ENCODE measurements at places on chromosomes 16 and 17.

GRCh38 chr17:28057731-28058246 is 15.3 kb downstream of the NLK start:
- DNase-seq, result no peak

DNA sequence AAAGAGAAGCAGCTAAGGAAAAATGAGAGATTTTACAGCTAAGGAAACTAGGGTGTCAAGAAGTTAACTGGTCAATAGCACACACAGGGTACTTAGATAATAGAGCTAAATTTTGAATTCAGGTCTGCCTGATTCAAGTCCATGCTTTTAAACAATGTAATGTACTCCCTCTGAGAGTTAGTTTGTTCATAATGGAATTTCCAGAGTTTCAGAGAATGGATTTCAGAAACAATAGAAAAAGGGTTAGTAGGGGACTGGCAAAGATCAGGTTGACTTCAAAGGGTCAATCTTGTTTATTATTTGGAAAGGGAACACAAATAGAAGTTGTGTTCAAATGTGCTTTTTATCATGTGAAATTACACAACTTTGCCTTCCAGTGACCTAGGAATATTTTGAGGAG is 17.9 kb downstream of the NSRP1 start:
- no peak for DNase-seq

GRCh38 chr17:15926039-15926740 is 18.7 kb upstream of the ADORA2B start:
- no peak for DNase-seq

- no peak for DNase-seq
Measured at GRCh38 chr16:54903047-54903446, 27.6 kb upstream of the IRX5 start.

- peak; percentile 6 for DNase-seq
Measured at GRCh38 chr17:55458978-55459377, 37.3 kb upstream of the MMD start.

DNA sequence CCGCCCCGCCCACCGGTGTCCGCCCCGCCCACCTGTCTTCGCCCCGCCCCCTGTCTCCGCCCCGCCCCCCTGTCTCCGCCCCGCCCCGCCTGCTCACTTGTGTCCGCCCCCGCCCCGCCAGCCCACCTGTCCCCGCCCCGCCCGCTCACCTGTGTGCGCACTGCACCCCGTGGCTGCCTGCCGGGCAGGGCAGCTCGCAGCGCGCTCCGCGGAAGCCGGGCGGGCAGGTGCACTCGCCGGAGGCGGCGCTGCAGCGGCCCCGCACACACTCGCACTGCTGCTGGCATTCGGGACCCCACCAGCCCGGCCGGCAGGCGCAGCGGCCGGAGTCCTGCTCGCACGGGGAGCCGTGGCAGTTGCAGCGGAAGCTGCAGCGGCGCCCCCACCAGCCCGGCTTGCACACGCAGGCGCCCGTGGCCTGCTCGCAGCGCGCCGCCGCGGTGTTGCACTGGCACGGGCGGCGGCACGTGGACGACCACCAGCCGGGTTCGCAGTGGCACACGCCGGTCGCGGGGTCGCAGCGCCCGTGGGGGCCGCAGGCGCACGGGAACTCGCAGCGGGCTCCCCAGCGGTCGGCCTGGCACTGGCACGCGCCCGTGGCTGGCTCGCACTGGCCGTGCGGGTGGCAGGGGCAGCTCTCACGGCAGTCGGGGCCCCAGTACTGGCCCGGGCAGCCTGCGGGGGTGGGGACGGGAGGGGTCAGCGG is 2.1 kb downstream of the SCARF1 start:
- no peak for DNase-seq

DNA sequence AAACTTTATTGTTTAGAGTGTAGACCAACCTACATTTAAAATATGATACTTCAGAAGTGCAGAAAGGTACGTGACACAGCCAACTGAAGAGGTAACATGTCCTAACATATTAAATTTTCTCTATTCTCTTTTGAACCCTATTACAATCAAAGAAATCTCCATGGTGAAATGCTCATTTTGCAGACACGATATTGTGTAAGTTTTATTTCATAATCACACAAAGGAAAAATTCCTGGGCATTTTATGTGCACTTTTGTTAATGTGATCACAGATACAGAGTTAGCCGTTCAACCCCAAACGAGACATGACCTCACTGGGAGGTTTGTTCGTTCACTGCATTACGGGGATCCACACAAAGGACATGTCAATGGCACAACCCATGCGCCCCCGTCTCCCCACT is 21.8 kb downstream of the KCNJ16 start:
- DNase-seq, result no peak
